Osteoblast (primary cell): ENCODE measurements at places on chromosomes 16 and 17. TPM values are rescaled to one million over a fixed set of nuclear protein-coding genes. Genes with fewer than 3 reads are reported as not detected.

Gene PLD2
- 18.9 and 19.9 TPM in 2 replicates for total RNA-seq

Gene NTN3
- total RNA-seq = under 0.01 and 0.36 TPM in 2 replicates

Gene NDE1
- total RNA-seq = 28.3 and 31.5 TPM in 2 replicates

Gene MAPT
- 0.29 and 0.36 TPM in 2 replicates for total RNA-seq

Gene DYNLRB2
- total RNA-seq = 0.29 TPM in 1 of 2 replicates, not detected in the other

Gene CCL7
- 0.29 and 0.36 TPM in 2 replicates for total RNA-seq

Gene GDPD1
- 1.1 and 2.4 TPM in 2 replicates for total RNA-seq

Gene GPR142
- not detected in 2 replicates for total RNA-seq
